ENCODE measurements at places on chromosomes 16 and 17.

- DNase-seq: no peak
These were observed 173.5 kb downstream of the AIPL1 start for GRCh38 chr17:6261466-6261865.

DNA sequence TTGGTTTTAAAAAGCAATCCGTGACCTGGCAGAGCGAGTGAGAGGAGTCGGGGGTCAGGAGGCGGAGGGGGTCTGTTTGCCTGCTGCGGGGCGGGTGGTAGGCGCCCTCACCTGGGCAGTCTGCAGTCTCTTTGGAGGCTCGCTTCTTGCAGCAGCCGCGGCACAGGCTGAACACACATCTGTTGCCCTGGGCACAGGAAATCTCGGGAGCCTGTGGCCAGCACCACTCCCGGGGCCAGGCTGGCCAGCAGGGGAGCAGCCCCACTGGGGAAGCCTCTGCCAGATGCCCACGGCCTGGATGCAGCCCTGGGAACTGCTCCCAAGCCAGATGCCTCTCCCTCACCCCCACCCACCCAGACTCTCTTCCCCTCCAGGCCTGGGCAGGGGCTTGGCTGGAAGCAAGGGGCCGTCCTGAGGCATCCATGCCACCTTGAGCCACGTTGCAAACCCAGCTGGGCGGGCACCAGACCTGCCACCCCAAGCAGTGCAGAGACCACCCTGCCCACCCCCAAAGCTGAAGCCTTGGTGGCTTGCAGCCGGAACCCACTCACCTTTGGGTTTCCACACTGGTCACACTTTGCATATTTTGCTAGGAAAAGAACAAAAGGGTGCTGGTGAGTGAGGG lies 6.6 kb downstream of the GPS1 start:
- no peak for DNase-seq

- DNase-seq: no peak
These were observed 4.3 kb upstream of the GSG1L start for GRCh38 chr16:28067604-28068379.

DNA sequence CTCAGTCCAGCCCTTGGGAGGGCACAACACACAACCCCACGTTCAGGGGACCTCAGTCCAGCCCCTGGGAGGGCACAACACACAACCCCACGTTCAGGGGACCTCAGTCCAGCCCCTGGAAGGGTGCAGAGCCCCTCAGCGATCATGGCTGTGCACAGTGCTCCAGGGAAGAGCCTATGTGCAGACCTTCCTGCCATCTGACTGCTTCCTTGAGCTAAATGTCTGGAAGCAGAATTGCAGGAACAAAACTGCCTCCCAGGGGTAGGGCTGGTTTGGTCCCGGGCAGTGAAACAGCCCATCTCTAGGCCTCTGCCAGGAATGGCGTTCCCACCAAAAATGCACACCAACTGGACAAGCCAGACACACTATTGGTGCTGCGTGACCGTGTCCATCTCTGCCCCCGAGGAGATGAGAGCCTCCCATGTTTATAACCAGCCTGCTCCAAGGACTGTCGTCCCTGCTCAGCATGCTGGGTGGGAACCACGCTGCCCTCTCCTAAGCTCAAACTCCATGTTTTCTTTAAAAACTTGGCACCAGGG lies 44.0 kb downstream of the ZNF276 start:
- DNase-seq: no peak

DNA sequence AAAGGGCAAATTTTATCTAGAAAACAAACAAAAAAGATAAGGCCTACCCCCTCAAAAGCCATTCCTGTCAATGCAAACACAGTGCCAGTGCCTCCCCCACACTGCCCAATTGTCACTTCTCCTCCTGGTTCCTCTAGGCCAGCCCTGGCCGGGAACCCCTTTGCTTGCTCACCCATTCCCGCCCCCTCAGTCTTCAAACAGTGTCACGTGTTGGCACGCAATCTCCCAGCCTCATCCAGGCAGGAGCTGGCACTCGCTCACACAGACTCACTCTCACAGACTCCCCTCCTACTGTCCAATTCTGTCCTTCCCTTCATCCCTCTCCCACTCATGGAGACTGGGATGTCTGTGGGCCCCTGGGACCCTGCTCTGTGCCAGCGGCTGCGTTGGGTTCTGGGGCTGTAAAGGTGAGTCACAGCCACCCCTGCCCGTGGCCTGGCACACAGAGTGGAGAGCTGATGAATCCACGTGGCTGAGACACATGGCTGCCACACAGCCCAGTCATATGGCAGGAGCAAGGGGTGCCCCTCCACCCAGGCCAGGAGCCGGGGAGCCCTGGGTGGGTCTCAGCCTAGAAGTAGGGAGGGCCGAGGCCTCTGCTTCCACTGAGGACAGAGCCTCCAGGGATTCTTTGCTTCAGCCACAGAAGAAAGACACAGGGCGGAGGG lies 54.8 kb downstream of the VAC14 start:
- DNase-seq: no peak

GRCh38 chr16:80912651-80913050 lies 94.0 kb downstream of the CMC2 start:
- DNase-seq: no peak

DNA sequence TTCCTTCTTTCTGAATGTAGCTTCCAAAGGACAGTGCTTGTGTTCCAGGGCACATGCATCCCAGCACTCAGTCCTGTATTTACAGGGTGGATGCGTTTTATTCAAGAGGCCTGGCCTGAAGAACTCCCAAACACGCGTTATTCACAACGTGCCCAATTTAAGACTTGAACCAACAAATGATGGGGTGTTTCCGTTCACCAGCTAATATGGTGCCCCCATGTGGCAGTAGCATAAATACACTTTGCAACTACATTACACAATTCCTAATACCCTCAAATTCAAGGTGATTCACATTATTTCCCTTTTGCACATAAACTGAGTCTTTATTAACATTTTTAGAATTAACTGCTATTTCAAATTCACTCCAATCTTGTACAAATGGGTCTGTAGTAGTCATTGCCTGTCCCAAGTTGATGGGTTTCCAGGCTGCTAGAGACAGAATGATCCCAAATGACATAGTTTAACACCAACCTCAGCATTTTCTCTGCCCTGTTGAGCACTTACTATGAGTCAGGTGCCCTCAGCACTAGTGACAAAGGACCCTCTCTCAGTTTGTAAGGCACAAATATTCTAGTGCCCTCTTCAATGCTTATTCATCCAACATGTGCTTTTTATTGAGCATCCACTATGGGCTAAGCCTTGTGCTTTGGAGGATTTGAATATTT lies 26.9 kb downstream of the HSD17B2 start:
- no peak for DNase-seq

- DNase-seq: no peak
These were observed 47.9 kb upstream of the ARHGAP17 start for GRCh38 chr16:25063102-25063501.

- no peak for DNase-seq
These were observed 103.3 kb downstream of the SLC39A11 start for GRCh38 chr17:72989074-72989610.

GRCh38 chr17:14311186-14311705 lies 10.4 kb downstream of the HS3ST3B1 start:
- DNase-seq: no peak

DNA sequence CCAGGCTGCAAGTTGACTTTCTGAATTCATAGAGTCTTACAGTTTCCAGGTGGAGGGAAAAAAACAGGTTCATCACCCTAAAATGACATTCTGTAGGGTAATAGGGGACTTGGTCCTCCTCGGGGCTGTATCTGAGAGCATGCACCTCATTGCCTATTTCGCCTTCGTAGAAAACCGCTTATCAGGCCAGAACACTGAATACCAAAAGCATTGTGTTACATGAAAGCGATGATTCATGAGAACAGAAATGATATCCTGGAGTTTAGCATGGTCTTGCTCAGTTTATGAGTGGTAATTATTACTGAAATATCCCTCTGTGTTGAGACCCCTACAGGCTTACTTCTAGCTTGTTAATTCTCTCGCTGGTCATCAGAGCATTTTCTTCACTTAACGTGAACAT lies 61.4 kb upstream of the ARHGAP44 start:
- DNase-seq: no peak

GRCh38 chr16:49352892-49353291 lies 20.7 kb upstream of the C16orf78 start:
- DNase-seq: no peak

- DNase-seq: peak; percentile 88
These were observed 2.0 kb downstream of the KDM6B start for GRCh38 chr17:7835814-7836595.

GRCh38 chr17:77493238-77493820 lies 352.6 kb downstream of the SEC14L1 start:
- no peak for DNase-seq

GRCh38 chr16:69014811-69015210 lies 90.6 kb upstream of the HAS3 start:
- DNase-seq: no peak

DNA sequence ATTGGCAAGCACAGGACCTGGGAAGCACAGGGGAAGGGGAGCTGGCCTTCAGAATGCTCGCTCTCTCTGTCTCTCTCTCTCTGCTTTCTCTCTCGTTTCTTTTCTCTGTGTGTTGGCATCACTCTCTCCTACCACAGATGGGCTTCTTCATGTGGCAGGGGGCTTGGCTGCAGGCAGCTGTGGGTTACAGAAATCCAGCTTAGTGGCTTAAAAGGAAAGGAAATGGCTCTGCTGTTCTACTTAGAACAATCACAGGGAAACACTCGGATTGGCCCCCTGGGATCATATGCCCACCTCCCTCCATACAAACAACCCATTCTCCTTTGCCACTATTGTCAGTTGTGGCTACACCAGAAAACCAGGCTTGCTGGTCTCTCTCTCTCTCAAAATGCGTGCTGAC lies 20.4 kb downstream of the TBX2 start:
- no peak for DNase-seq

DNA sequence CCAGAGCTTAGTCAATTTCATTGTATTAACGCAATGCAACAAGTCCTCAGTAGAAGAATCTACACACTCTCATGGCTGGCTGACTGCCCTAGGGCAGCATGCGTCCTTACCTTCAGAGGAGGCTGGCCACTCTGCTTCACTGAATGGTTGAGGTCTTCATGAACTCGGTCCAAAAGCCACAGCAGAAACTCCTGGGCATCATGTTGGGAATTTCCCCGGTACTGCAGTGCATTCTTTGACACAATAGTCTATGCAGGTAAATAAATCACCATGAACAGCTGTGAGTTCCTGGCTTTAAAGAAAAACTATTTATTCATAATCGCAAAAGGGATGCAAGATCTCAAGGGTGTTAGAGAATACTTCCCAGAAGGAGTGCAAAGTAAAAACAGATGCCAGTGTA lies 41.3 kb downstream of the USP31 start:
- no peak for DNase-seq

DNA sequence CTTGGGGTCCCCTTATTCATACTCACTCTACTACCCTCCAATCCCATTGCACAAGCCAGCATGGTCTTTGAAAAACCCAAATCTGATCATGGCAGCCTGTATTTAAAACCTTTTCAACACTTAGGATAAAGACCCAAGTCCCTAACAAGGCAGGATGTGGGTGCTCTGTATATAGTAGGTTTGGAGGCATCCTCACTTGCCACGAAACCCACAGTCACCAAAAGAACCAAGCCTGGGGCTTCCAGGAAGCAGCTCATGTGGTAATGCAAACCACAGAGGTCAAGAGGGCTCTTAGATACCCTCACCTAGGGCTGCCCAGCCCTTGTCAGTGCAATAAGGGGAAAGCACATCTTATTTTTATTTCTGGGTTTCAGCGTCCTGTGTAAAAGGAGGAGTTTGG lies 218.6 kb upstream of the ASIC2 start:
- no peak for DNase-seq

- peak; percentile 51 for DNase-seq
These were observed 43.4 kb upstream of the ICAM2 start for GRCh38 chr17:64063766-64064224.

GRCh38 chr17:28577466-28577824 lies 750 bp upstream of the ALDOC start:
- no peak for DNase-seq

- DNase-seq: peak; percentile 15
These were observed 60.5 kb downstream of the ADAMTS18 start for GRCh38 chr16:77374384-77374783.

- no peak for DNase-seq
These were observed 16.2 kb upstream of the CD300E start for GRCh38 chr17:74639704-74640151.

DNA sequence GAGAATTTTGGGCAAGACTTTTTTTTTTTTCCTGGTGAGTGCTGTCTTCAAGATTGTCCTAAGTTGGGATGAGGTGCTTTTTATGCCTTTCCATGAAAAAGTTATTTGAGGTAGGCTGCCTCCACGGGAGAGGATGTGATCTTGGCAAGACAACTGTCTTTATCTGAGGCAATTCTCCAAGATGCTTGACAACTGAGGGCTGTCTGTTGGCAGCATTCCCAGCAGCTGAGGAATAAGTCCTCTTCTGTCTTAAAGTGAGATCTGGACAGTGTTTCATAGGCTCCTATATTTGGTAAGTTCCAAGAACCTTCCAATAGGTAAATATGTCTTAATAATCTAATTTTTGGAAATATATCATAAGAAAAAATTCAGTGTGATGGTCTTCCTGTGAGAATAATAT lies 662.0 kb downstream of the CDH11 start:
- DNase-seq: no peak

DNA sequence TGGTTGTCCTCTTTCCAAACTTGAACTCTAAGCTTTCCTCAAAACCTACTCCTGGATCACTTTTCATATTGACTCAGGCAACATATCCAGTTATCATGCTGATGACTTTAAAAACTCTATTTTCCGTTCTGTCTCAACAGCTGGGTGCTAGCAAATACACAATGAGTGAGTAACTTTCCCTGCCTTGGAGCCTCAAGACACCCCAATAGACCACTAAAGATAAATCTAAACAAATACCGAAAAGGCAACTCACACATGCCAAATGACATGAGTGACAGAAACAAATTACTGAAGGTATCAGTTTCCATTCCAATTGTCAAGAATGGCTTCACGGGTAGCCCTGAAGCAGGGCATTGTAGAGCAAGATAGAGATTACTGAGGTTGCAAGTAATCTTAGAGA lies 15.7 kb upstream of the TMEM101 start:
- DNase-seq: no peak

GRCh38 chr16:70460737-70461261 lies 6.4 kb downstream of the FCSK start:
- peak; percentile 34 for DNase-seq

- no peak for DNase-seq
These were observed 58.3 kb downstream of the B9D1 start for GRCh38 chr17:19304209-19304608.

DNA sequence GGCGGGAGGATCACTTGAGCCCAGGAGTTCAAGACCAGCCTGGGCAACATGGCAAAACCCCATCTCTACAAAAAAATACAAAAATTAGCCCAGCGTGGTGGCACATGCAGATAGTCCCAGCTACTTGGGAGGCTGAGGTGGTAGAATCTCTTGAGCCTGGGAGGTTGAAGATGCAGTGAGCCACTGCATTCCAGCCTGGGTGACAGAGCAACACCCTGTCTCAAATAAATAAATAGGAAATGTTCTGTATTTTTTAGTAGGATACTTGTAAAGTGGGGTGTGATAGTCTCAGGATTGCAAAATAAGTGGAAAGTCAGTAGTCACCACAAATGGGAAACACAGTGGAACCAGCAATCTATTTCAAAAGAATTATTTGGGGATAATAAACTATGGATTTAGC lies 4.0 kb downstream of the RSPRY1 start:
- DNase-seq: no peak

GRCh38 chr17:60887614-60888028 lies 210.0 kb downstream of the BCAS3 start:
- peak; percentile 3 for DNase-seq
